ENCODE measurements at places on chromosomes 4 and X.

GRCh38 chr4:20700007-20700761 lies at the start of gene PACRGL:
Gene PACRGL (plus strand): TSS chr4:20700458. CDS start chr4:20704482, 4,024 bp downstream.
- peak; percentile 90 for DNase-seq

DNA sequence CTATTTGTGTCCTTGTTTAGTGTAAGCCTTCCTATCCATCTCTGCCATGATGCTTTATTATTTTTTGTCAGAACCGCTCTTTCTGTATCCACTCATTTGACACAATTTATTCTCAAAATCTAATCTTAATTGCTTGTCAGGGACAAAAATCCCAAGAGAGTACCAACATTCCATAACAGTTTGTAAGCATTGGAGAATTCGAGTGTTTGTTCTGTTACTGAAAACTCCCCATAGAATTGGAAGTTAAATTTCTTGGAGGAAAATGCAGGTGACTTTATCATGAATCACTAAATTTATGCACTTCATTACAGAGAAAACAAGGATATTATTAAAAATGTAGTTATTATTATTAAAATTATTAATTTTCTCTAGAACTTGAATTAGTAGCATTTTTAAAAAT lies 1986.1 kb downstream of the ARAP2 start:
- no peak for DNase-seq

- no peak for DNase-seq
Observed at GRCh38 chrX:135384161-135384836, 37.4 kb upstream of the SMIM10L2A start.

DNA sequence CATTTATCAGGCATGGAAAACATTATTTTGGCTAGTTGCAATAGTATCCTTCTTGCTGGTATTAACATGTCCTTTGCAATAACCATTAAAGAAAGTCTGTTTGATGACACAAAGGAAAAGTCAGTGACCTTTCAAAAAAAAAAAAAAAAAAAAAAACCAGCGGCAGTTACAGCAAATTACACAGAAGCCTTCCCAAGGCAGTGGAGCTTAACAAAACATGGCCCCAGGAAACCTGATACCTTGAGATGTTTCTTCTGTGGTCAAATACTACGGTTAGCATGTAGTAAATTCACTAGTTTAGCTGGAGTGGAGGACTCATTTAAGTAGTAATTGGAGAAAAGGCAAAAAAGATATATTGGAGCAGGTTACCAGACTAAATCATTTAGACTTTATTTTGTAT lies 359.1 kb downstream of the DACH2 start:
- no peak for DNase-seq

DNA sequence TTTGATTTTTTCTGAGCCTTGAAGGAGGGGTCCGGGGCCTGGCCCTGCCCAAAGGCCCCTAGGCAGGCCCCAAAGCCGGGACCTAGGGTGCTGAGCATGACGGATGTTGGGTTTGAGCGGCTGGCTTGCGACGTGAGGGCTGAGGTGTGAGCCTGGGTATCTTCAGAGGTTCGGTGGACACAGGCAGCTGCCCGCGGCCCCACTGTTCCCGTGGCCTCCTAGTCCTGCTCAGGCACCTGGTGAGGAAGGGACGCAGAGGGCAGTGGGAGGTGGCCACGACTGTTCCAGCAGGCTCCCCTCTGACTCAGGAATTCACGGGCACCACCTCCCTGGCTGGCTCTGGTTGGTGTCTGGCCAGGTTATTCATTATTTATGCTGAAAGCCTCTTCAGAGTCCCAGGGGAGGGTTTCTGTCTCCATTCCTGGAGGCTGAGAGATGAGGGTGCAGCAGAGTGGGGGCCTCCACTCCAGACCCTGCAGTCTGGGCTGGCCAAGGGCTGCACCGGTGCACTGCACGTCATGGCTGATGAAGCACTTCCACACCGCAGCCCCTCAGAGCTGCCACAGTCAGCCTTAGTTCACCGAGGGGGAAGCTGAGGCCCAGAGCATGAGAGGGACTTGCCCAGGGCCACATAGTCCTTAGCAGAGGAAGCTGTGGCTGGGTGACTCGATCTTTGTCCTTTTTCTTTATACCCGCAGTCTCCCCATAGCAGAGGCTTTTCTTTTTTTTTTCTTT lies 2.2 kb downstream of the MSANTD1 start:
- DNase-seq: no peak

DNA sequence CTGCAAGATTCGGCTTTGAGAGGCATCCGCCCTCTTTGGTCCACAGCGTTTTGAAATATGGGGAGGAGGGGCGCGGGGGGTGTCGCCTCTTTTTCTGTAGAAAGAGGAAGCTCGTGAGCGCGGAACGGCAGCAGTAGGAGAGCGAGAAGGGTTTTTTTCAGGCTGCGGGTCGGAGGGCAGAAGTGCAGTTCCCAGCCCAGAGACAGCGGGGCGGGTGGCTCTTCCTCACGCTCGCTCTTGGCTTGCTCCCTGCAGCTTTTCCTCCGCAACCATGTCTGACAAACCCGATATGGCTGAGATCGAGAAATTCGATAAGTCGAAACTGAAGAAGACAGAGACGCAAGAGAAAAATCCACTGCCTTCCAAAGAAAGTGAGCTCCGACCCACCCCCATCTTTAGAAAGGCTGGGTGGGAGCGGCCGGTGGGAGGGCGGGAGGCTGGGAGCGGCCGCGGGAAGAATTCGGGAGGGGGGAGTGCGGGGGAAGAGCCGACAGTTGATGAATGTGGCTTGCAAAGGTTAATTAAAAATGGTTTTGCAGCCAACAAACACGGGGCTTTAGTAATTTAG lies 1.2 kb downstream of the TMSB4X start:
- DNase-seq: no peak

- no peak for DNase-seq
Observed at GRCh38 chr4:81903212-81903611, 431.5 kb upstream of the RASGEF1B start.

DNA sequence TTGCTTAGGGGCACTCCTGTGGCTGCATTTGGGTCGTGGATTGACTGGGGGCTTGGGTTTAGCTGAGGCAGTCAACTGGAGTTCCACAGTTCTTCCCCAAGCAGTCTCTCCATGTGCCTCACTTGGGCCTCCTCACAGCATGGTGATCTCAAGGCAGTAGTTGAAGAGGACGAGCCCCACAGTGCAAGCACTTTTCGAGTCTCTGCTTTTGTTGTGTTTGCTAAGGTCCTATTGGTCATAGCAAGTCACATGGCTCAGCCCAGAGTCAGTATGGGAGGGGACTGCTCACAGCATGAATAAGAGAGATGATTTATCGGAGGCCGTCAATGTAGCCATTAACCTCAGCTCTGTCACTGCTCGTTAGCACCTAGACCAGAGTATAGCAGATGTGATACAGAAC lies 29.7 kb downstream of the BMX start:
- DNase-seq: no peak

- no peak for DNase-seq
Observed at GRCh38 chr4:183503497-183504063, 1.3 kb upstream of the ING2 start.

DNA sequence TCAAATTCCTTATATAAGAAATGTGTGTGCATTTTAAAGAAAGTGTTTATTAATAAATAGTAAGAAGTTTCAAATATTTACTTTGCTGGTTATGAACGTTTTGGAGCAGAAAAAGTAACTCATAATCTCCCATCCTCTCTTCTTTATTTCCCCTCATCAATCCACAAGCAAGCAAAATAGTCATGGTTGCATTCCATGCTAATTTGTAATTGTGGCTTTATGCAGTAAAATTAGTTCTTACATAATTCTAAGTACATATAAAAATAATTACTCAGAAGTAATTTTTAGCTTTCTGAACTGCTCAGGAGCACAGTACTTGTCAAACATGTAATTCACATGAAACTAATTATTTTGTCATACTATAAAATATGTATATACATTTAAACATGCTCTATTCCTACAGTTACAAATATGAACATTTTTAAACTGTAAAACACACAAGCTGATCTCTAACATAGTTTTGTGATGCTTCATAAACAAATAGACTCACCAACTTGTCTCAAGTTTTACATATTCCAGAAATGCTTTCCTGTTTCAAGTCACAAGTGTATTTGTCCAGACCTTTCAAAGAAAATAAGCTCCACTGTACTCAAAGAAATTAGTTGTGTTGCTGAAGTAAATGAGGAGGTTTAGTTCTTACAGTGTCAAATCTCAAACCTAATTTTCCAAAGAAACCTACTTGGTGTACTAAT lies 218.9 kb downstream of the PABPC4L start:
- DNase-seq: no peak

- DNase-seq: no peak
Observed at GRCh38 chr4:182278729-182279128, 35.5 kb downstream of the TENM3 start.

- no peak for DNase-seq
Observed at GRCh38 chr4:154456240-154456639, 35.4 kb downstream of the DCHS2 start.
